ENCODE measurements at places on chromosomes 3 and 15.

DNA sequence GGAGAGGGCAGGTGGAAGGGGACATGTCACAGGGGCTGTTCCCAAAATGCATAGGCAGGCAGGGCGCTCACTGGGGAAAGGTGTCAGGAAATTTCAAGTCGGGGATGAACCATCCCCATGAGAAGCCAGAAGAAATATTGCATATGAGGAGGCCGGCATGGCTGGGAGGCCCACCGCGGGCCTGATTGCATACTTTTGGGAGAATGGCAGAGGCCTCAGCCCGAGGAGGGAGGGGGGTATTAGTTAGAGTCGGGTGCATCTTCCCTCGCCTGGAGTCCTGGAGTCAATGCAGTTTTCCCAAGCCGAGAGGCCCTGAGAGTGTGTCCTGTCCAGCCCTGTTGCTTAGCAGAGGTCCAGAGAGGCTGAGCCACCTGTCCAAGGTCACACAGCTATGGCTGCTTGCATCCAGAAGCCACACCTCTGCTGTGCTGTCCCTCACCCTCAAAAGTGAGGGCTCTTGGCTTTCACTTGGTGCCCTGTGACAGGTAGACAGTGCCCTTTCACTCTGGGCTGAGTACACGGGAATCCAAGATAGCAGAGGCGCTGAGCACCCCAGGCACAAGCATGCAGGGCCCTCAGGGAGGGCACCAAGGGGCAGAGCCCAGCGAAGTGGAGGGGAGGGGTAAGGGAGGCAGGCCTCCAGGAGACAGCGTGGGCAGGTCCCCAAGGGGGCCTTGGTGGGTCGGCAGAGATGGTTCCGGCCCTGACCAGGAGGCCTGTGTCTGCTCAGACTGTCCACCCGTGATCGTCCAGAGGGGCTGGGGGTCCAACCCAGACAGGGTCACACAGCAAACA lies 48.5 kb downstream of the GRIP2 start:
- DNase-seq = no peak

- DNase-seq = no peak
Observed at GRCh38 chr3:69938931-69939330, 60.6 kb upstream of the SAMMSON start.

DNA sequence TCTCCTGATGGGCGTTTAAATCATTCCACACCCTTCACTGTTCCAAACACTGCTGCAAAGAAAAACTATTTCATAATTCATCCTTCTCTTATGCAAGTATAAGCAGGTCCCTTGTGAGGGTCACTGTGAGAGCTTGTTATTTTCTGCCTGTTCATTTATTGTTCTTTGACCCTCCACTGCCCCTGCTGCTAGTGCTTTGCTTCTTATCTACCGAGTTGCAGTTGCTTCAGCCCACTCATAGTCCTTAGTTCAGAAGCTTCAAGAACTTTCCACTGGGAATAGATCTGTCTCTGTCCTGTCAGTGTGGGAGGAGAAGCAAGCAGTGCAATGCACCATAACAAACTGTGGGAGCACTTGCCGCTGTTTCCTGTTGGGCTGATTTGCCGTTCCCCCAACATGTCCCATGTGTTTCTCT lies 39.8 kb downstream of the RIOX2 start:
- DNase-seq = no peak

DNA sequence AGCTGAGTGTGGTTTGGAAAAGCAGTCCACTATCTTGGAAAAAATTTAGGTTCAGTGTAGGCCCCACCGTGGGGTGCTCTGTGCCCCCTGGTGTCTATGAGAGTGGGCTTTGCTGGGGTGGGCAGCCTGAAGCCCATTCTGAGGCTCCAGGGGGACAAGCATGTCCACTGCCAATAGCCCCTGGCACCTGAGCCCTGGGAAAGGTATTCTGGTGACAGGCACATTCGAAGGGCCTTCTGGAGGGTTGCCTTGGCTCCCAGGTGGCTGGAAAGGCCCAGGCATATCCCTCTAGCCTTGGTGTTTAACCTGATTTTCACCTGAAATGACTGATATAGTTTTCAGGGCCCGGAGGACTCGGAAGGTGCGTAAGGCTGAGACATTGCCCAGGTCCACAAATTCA lies 36.1 kb downstream of the SCN5A start:
- DNase-seq = no peak

DNA sequence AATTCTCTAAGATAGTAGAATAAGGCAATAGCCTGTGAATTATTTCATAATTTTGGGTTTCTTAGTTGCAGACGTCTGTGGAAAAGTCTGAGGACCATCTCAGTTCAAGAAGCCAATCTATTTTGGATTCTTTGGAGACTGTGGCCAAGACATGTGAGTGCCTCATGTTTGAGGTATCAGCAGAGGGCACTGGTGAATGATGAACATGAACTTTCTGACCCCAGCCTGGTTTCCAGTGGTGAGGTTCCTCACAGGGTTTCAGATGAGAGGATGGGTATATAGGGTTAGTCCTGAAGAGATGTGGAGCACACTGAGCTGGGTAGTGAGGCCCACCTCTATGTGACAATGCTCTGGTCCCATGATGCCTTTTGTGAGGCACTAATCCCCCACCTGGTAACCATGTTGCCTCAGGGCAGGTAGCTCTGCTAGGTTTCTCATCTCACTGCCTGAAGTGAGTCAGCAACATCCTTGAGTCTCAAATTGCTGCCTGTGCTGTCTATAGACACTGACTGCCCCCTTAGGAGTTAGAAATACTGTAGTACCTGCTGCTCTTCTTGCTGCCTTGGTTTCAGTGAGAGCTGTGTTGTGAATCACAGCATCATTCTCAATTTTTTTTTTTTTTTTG lies 32.3 kb downstream of the C3orf62 start:
- peak; percentile 62 for DNase-seq

DNA sequence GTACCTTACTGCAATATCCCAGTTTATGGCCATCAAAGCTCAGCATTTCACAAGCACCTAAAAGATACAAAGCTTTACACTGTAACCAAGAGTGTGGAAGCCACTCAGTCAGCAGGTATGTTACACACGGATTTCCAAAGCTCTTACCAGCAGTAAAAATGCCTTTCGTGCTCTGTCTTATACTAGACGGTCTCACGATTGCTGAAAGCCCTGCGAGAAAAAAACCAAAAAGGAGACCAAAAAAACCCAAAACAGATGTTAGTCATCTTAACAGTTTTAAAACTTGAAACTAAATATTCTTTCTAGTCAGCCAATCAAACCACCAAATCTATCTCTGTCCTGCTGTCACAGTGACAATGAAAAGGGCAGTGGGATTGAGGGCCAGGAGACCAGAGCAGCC lies 39.0 kb downstream of the TAMM41 start:
- DNase-seq = no peak

- DNase-seq = peak; percentile 23
Observed at GRCh38 chr3:30779686-30780287, 114.7 kb downstream of the GADL1 start.

DNA sequence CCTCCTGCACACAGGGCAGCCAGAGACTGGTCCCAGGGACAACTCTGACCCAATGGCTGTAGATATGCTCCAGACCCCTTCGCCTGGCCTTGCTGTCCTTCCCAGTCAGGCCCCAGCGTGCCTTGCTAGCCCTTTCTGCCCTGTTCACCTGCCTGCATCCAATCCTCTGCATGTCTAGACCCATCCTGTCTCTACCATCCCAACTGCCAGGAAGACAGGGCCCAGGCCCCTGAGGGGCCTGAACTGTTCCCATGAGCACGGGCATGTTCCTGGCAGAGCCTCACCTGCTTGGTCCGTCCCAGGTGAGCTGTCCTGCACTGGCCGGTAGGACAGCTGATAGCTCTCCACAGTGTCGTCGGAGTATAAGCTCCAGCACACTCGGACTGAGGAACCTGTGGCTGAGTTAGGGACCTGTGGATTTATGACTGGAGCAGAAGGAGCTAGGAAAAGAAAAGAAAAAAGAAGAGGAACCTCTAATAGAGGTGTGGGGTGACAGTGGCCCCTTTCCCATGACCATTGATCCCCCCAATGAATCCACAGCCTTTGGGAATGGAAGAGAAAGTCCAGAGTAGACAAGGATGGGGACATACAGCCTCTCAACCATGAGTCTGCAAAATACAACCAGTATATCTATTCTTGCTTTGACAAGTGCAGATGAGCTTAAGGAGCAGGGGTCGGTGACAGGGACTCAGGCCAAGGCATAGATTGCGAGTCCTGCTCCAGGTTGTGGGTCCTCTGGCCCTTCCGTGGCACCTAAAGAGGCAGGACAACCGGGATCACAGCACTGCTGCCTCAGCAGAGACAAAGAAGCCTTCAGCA lies 33.9 kb downstream of the FSD2 start:
- DNase-seq = no peak

GRCh38 chr3:58383476-58383875 lies 50.2 kb downstream of the PDHB start:
- no peak for DNase-seq

- DNase-seq = no peak
Observed at GRCh38 chr3:152860736-152861135, 25.8 kb downstream of the P2RY1 start.

GRCh38 chr15:89998141-89998661 lies 2.9 kb upstream of the ZNF710 start:
- DNase-seq = peak; percentile 35

DNA sequence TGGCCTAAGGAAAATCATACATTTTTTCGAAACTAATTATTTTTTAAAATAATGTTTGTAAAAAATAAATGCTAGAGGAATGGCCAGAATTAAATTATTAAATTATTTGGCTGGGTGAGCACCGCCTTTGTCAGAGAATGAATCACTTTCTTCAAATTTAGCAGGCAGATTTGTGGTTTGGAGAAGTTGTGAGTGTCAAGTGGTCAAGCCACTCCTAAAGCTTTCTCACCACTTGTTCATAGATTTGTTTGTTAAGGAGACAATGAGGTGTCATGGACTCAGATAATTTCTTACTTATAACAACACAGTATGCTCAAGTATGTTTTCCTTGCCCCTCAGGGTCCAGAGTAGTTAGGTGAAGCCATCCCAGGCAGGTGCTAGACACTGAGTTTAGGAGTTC lies 196.2 kb downstream of the TUSC7 start:
- DNase-seq = no peak

DNA sequence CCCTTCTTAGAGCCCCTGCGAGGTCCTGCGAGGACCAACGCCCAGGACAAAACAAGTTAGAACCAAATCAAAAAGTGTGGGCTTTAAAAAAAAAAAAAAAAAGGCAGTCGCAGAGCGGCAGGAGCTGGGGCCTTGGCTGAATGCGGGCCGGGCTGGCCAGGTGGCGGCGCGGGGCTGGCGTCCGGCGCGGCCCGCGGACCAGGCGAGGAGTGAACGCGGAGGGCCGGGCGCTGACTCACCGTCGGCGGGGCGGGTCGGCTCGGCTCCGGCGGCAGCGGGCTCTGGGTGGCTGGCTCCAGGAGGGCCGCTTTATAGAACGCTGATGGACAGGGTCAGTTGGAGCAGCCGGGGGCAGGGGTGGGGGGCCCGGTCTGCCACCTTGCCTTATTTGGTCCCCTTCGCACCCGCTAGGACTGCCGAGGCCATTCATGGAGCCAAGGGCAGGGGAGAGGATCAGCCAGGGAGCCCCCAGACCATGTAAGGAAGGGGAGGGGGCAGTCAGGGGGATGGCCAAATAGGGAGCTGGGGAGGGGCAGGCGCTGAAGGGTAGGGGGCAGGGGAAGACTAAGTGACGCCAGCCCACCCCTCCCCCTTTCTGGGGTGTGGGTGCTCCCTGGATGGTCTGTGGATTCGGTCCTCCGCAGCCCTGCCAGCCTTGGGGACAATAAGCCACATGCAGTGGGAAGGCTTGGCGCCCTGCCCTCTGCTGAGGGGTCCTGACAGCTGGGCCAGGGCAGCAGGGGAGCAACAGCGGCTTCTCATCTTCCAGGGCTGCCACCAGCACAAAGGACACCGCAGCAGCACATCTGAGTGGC lies at the start of gene ACTC1:
Gene ACTC1 (minus strand): TSS at position 283 of the 815 bp plus-strand sequence. CDS start 741 bp downstream, outside the sequence.
- DNase-seq = no peak

- peak; percentile 31 for DNase-seq
Observed at GRCh38 chr15:73818308-73818985, 54.9 kb upstream of the TBC1D21 start.

DNA sequence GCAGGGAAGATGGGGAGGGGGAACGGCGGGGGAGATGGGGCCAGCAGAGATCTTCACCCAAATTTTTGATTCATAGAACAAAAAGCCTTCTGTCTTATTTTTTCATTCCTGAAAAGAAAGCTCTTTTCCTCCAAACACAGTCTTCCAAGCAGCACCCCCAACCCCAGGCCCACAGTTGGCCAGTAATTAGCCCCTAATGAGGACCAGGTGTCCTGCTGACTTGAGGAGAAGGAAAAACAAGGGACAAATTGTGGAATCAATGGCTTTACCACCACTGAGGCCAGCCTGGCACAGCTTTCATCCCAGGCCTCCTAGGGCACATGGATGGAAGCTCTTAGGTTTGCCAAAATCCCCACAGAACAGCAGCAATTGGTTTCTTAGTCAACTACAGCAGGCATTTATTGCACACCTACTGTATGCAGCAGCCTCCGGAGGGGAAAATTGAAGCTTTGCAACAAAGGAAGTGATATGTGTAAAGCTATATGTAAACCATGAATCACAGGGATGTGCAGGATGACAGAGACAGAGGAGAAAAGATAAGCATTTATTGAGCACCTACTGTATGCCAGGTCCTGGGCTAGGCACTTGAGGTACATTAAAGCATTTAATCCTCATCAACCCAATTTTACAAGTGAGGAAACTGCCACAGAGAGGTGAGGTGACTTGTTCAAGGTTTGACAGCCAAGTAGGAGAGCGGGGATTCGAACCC lies 199.5 kb downstream of the TBC1D2B start:
- DNase-seq = no peak

- no peak for DNase-seq
Observed at GRCh38 chr3:56919797-56920195, 118.0 kb upstream of the ARHGEF3 start.

DNA sequence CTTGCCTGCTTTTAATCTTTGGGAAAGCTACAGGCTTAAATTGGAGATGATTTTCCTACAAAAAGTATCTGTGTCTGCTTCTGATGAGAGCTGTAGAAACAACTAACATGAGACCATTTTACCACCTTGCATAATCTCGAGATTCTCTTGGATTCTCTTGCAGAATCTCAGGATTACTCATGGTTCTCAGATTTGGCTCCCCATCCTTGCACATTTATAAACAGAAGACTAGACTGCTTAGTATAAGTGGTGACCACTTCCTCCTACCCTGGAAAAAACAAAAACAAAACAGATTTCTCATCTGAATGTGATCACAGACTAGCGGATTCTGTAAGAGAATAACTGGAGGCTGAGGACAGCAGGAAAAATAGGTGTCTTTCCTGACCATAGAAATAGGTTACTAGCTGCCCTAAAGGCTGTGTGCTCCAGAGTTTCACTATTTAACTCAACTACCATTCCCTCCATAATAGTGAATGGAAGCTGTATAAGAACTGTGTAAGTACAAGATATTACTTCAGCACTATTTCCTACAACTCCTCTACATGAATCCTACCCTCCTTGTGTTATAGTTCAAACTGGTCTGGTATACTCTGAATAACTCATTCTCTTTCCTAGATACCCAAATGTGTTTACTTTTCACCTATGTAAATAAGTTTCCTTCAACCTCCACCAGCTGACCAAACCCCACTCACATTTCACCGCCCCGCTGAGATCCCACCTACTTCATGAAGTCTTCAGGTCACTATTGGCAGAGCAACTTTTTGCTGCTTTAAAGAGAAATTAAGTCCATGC lies 122.2 kb upstream of the C2CD4B start:
- no peak for DNase-seq

Data from MV-4-11 (cell line).